Stimulated activated CD4-positive, alpha-beta T cell treated with anti-CD3 and anti-CD28 coated beads, Interleukin-4, amount 100 ng/mL, for 4 hours (primary cell): ENCODE measurements at places on chromosomes 3 and 15.

DNA sequence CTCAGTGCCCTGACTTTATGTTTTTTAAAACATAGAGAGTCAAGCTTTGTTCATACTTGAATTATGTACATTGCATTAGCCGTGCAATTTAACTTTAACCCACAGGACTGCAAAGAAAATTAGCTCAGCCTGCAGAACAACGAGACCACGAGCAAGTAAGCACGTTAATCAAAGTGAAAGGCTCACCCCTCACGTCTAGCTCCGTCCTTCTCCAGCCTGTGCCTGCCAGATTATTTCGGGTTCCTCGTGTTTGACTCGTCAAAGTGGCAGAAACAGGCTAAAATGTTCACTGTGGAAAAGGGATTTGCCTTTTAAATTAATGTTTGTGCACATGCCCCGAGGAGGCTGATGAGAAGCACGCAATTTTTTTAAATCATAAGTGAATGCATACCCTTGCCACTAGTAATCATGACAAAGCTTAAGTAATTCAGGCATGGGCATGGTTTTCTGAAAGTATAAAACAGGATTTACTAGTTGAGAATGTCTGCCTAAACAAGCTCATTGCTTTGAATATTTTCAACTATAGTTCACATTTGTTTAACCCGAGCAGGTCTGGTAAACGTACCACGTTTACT lies 15.3 kb downstream of the ZBTB38 start:
- no peak for DNase-seq

DNA sequence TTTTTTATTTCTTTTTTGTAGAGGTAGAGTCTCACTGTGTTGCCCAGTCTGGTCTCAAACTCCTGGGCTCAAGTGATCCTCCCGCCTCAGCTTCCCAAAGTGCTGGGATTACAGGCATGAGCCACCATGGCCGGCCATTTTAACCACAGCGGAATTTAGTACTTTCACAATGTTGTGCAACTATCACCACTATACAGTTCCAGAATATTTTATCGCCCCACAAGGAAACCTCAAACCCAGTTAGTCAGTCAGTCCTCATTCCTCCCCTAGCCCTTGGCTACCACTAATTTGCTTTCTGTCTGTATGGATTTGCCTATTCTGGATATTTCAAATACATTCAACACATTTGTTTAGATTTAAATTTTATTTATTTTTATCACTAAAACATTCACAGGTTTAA lies 15.5 kb upstream of the HOMER2 start:
- no peak for DNase-seq

DNA sequence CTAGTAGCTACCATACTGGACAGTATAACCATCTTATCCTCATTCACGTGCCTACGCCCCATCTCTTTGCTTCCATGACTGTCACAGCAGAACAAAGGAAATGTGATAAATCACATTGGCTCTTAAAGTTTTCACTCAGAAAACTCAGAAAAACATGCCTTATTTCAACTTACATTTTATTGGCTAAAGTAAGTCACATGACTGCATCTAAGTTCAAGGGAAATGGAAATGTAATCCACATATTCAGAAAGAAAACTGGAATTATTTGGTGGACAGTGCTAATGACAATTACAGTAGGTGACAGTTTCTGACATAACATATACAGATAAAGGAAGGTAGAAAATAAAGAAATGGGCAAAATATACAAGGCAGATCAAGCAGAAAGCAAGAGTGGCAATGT lies 37.4 kb upstream of the VILL start:
- DNase-seq: no peak

DNA sequence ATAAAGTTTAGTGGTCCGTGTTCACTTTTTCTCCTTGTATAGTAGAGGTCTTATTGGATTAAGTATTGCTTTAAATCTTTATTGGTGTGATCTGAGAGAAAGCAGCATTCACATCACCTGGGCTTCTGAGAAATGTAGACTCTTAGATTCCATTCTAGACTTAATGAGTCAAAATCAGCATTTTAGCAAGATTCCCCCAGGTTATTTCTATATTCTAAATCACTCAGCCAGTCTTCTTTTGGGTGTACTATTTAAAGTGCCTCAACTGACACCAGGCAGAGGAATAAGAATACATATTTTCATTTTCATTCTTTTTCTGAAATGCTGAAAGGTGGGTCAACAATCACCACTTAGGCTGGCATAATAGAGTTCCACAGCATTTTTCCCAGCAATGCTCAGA lies 481.7 kb downstream of the TUSC7 start:
- no peak for DNase-seq
